Astrocyte of the cerebellum (primary cell): ENCODE measurements at places on chromosomes 1 and 21.

DNA sequence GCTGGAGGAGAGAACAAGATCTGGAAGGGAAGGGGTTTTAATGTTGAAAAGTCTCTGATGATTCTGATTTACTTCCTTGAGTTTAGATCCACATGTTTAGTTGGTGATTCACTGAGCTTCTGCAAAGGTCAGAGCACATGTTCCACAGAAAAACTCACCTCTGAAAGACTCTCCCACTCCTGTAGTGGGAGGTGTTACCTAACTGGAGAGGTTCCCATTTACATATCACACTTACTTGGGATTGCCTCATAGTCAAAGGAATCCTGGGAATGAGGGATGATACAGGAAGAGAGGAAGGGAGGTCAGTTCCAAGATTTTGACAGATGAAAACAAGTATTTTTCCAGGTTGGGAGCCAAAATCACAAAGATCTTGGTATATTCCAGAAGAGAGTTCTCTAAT is 2.7 kb upstream of the NTNG1 start:
- no peak for DNase-seq

- no peak for DNase-seq
These were observed 56.9 kb downstream of the LDLRAD2 start for GRCh38 chr1:21868941-21869454.

GRCh38 chr1:184270556-184270955 is 116.3 kb upstream of the C1orf21 start:
- DNase-seq = no peak

DNA sequence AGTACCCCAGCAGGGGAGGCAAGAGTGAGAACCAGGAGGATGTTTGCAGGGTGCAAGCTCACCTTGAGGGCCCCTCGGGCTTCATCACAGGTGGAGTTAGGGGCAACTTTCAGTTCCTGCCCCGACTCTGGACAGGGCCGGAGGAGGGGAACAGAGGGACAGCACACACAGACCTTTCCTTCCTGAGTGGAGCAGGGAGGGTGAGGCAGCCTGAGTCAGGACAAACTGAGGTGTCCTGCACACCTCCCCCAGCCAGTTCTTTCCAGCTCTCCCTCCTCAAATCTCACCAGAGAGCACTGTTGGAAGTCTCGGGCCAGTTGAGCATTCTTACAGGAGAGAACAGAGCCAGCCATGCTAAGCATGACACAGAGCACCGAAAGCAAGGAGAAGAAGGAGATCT is 1.5 kb downstream of the ENTREP3 start:
- no peak for DNase-seq

DNA sequence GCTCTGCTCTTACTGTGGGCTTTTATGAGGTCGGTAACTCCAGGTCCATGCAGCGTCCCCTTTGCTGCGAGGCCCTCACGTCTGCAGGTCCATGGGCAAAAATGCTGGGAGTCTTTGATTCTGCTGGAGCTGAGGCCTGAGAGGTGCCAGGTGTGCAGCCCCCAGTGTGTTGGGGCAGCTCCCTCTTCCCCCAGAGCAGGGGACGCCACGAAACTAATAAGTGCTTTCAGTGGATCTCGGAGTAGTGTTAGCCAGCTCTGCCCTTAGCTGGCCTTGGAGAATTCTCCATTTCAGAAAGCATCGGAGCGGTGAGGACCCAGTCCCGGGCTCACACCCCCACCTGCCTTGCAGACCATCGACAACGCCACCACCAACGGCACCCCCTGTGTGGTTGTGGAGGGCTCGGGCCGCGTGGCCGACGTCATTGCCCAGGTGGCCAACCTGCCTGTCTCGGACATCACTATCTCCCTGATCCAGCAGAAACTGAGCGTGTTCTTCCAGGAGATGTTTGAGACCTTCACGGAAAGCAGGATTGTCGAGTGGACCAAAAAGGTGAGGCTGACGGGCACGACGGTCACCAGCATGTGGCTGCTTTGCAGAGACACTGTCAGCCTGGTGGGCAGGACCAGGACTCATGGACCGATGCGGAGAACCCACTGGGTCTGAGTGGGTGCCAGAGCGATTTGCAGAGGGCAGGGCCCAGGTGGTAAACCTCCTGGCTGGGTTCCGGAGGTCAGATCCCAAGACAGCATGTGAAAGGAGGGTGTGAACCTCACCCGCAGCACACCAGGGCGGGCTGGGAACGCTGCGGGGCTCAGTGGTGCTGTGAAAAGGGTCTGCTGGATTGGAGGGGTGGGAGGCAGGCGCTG is 25.5 kb downstream of the TRPM2 start:
- DNase-seq = no peak

GRCh38 chr1:223765719-223766340 is 53.5 kb downstream of the CAPN2 start:
- DNase-seq = no peak

DNA sequence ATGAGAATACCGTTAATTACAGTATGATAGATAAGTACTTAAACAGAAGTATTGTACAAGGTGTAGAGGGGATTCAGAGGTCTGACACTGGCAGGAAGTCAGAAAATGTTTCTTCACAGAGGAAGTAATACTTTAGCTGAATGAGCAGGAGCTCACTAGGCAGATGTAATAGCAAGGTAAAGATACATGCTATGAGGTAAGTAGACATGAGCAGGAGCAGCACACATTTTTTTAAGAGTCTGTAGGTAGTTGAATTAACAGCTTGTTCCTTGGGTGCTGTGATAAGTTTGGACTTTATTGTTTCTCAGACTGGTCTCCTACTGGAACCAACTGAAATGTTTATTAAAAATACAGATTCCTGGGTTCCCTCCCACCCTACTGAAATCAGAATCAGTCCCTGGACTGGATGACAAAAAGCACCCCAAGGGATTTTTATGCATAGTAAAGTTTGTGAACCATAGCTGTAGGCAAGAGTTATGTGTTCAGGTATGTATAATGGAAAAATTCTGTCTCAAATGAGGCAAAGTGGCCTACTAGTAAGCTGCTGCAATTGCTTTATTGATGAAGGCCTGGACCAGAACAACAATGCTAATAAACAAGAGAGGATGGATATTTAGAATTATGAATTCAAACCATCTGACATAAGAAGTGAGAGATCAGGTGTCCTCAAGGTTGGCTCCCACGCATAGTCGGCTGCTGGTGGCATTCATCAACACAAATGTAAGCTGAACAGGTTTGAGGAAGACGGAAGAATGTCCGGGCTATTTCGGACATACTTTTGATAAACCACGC is 902 bp downstream of the AP4B1 start:
- DNase-seq = no peak

DNA sequence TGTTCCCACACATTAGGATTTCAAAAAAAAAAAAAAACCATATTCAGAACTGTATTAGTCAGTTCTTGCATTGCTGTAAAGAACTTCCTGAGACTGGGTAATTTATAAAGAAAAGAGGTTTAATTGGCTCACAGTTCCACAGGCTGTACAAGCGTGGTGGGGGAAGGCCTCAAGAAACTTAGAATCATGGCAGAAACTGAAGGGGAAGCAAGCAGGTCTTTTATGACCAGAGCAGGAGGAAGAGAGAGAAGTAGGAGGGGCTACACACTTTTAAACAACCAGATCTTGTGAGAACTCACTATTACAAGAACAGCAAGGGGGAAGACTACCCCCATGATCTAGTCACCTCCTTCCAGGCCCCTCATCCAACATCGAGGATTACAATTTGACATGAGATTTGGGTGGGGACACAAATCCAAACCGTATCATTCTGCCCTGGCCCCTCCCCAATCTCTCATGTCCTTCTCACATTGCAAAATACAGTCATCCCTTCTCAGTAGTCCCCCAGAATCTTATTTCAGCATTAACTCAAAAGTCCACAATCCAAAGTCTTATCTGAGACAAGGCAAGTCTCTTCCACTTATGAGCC is 51.8 kb downstream of the POU2F1 start:
- no peak for DNase-seq

- no peak for DNase-seq
These were observed 4.7 kb upstream of the CD55 start for GRCh38 chr1:207316622-207317391.

- DNase-seq = no peak
These were observed 292.0 kb upstream of the PLXNA2 start for GRCh38 chr1:208536212-208536611.

DNA sequence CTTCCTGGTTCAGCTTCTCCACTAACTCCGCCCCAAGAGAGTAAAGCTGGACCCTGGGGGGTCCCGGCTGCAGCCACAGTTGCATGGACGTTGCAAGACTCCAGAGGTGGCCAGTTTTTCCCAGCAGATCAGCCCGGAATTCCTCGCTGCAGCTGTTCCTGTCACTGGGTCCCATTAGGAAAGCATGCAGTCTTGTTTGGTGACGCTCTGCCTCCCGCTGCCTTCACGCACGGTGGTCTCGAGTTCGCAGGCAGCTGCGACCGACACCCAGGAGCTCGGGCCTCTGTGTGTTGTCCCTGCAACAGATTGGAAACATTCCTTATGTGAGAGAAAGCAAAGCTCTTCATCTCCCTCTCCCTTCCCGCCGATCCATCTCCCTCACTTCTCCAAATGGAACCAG is 162.8 kb downstream of the PRDM16 start:
- no peak for DNase-seq

DNA sequence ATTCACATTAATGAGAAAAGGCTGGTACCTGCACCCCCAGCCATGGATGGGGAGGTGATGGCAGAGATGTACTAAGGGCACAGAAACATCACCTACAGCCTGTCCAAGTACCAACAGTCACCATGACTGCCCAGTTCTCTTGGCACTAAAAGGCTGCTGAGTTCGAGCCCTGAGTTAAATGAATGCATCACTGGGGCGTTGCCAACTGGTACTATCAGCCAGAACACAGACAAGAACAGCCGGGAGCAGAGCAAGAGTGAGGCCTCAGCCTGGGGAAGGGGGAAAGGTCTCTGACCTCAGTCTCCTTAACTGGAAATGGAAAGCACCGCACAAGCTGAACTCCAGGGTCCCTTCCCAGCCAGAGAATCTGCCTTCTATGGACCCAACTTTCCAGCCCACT is 60.5 kb downstream of the GLIS1 start:
- DNase-seq = no peak

- peak; percentile 8 for DNase-seq
These were observed 1.0 kb upstream of the DCAF6 start for GRCh38 chr1:167935216-167936067.
